Hepatocyte (in vitro differentiated cells): ENCODE measurements at places on chromosomes 7 and 10. TPM values are rescaled to one million over a fixed set of nuclear protein-coding genes. Genes with fewer than 3 reads are reported as not detected.

The GIMAP1 gene
- 0.20 TPM in 1 of 2 replicates, not detected in the other for total RNA-seq

The CFAP46 gene
- 1.6 and 2.4 TPM in 2 replicates for total RNA-seq

The NPSR1 gene
- not detected in 2 replicates for total RNA-seq

The ADCY1 gene
- 2.9 and 3.0 TPM in 2 replicates for total RNA-seq

The ACBD7 gene
- 1.8 and 1.9 TPM in 2 replicates for total RNA-seq
